ENCODE measurements at places on chromosomes 16 and 17.

- no peak for DNase-seq
Measured at GRCh38 chr17:59512844-59513385, 52.5 kb upstream of the DHX40 start.

DNA sequence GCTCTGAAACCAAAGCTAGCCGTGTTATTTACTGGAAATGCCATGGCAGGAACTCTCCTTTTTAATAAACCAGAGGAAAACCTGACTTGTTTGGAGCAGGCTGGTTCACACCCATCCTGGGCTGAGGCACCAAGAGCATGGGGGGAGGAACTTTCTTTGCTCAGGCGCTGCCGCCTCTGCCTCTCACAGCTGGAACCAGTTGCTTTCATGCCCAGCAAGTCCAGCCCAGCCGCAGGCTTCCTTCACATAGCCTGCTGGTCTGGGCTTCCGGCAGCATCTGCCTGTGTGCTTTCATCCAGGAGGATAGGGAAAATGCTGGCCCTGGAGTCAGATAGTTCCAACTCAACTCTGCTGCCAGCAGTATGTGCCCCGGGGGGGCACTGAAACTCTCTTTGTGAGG is 88.1 kb upstream of the ASIC2 start:
- no peak for DNase-seq

DNA sequence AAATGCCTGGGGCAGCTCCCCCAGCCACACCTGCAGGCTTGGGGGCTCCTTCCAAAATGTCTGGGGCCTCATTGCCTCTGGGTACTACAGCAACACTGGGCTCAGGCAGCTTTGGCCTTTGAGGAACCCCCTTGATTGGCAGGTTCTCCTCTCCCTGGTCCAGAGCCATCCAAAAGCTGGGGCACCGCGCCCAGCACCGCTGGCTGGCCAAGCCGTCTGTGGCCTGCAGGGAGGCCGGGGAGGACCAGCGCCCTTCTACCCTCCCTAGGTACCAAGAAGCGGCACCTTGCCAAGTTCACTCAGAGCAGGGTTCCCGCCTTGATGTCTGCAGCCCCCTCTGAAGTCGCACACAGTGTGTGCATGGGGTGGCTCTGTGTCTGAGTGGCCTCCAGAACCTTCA is 30.1 kb downstream of the TIMM22 start:
- no peak for DNase-seq

- no peak for DNase-seq
Measured at GRCh38 chr17:74703311-74703710, 9.4 kb downstream of the CD300LF start.

GRCh38 chr17:57929386-57929785 is 25.8 kb downstream of the CUEDC1 start:
- DNase-seq: no peak

GRCh38 chr17:27991462-27991993 is 50.9 kb upstream of the NLK start:
- DNase-seq: no peak

DNA sequence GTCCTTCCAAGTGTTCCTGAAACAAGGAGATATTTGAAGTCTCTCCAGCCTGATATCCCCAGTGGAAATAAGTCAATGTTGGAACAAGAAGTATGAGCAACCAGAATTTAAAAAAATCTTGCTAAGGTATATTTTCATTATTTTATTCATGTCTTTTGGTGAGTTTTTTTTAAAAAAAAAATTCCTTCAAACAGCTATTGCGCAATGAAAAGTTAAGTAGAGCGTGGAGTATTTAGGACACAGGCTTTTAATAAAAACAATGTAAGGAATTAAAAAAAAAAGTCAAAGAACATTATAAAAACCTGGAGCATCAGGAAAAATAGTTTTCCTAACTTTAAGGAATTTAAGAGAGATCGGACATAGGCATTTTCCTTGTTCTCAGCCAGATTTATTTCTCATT is 940.4 kb downstream of the KCNJ2 start:
- DNase-seq: no peak

DNA sequence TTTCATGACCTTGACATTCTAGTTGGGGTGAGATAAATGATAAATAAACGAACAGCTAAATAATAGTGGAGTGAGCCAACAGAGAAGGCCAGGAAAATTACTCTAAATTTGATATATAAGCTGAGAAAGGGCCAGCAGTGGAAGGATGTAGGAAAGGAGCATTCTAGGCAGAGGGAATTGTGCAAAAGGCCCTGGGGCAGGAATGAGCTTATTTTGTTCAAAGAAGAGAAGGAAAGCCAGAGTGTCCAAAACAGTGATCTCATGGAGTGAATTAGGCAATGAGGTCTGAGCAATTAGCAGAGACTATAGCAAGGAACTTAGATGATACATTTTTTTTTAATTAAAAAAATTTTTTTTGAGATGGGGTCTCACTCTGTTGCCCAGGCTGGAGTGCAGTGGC is 43.3 kb upstream of the CLEC19A start:
- no peak for DNase-seq

DNA sequence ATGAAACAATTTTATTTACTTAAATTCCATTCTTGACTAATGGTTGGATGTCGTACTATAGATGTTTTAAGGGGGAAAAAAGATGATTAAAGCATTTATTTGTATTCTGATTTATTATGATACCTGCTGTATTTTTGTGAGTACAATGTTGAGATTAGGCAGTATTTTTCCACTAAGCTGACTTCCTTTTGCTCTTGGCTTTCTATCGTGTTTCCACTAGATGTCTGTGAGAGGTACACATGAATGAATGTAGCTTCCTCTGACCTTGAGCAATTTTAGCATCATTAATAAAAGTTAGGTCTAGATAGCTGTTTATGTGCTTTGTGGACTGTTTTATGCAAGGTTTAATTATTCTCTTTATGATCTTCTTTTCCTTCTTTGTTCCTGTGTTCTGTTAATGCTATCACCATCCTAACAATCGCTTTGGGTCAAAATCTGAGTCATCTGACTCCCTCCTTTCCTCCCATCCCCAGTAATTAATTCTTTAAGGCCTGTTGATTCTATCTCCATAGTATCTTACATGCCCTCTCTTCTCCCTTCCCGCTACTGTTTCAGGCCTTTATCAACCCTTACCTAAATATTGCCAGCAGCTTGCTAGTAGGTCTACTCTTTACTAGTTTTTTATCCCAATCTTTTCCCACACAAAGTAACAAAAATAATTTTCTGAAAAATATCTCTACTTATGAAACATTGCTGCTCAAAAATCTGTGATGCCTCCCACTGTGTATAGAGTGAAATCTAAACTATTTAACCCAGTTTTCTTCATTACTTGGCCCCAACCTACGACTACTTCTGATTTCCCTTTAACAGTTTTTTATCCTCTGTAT is 76.0 kb downstream of the VMP1 start:
- DNase-seq: peak; percentile 59

DNA sequence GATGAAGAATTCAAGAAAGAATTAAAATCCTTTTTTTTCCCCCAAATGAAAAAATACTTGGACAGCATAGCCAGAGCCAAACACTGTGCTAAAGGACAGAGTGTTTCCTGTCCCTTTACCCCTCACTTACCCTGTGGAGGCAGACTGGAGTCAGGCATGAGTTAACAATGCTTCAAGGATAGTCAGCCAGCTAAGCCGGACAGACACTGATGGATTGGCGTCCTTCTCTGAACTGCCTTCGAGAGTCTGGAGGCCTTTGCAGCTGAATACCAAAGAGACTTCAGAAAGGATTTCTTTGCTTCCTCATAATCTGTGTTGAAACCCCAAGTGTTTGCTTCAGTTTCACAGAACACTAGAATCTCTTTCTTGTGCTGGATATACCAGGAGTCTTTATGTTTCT is 4.6 kb downstream of the METTL9 start:
- DNase-seq: no peak

GRCh38 chr17:46000292-46000691 is 1.2 kb downstream of the STH start:
- no peak for DNase-seq

Data from CD4-positive, alpha-beta T cell treated with Interleukin-21 for 1 hour (primary cell).